T follicular helper cell (primary cell): ENCODE measurements at places on chromosomes 7 and 10.
A peak's percentile ranks its signal among the peaks of the same experiment; 100 is the strongest.

GRCh38 chr10:132880128-132880981 lies 62.0 kb downstream of the CFAP46 start:
- no peak for DNase-seq

DNA sequence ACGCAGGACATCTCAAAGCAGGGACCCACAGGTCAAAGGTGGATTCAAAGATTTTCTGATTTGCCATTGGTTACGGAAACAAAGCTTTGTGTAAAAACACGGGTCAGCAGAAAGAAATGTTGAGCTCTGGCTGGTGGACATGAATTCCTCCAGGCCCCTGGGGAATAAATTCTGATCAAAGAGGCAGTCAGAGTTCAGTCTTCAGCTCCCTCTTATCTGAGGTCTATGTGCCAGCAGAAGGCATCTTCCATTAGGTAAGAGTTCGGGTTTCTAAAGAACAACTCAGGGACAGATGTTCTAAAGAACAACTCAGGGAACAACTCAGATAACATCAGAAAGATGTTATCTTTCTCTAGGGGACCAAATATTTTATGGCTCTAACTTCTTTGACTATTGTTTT lies 64.9 kb upstream of the PALS2 start:
- no peak for DNase-seq

- DNase-seq, result no peak
Measured at GRCh38 chr7:82012453-82012852, 242.6 kb upstream of the HGF start.

- DNase-seq, result no peak
Measured at GRCh38 chr10:132698211-132698751, 87.7 kb downstream of the NKX6-2 start.

GRCh38 chr7:69883399-69883891 lies 285.2 kb downstream of the AUTS2 start:
- DNase-seq, result no peak

GRCh38 chr10:112913661-112914287 lies 36.3 kb upstream of the TCF7L2 start:
- no peak for DNase-seq

DNA sequence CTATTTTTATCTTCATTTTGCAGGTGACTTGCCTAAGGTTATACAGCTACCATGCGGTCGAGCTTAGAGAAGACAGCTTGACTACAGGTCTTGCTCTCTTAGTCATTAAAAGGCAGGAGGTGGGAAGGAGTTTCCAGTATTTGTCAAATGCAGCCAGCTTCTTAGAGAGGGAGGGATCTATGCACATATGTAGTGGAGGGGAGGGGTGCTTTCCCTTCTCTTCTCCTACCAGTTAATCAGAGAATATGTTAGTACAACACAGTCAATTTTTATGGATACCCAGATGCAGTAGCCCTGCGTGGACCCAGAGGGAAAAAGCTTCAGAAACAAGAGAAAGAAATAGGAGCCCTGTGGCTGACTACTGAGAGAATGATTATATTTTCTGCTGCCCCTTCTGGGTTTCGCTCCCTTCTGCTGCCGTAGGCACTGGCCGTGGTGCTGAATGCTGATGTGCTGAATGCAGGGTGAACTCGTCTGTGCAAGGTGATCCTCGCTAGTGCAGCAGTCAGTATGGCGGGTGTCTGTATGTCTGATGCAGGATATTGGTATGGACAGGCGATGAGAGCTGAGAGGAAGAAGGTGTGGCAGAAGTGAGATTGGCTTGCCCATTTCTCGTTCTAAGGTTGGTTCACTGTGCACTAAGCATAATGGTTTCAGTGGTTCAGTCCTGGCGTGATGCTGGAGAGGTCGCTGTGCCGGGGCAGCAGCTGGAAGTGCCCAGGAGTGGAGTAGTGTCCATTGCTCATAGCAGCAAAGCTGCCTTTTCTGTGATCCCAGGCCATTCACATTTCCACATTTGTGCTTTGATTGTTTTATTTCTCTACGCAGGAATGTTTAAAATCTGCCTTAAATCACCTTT lies 189.2 kb upstream of the PODXL start:
- no peak for DNase-seq

DNA sequence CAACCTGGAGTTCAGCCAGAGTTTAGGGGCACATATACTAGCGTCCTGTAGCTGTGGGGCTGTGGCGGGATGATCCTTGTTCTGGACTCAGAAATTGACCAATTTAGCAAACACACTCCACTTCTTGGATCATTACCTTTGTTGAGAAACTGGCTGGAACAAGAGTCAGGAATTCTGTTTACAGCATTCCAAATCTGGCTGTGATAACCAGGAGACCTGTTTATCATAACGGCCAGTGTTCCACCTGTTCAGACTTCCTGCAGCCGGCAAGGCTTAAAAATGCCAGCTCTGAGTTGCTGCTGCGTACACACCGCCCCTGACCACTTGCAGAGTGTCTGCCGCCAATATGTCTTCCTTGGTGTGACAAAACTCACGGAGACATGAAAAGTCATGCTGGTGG lies 64.8 kb downstream of the ARMC3 start:
- no peak for DNase-seq

- no peak for DNase-seq
Measured at GRCh38 chr10:18659819-18660535, 746 bp downstream of the ARL5B start.

- no peak for DNase-seq
Measured at GRCh38 chr7:70773406-70773805, 358.5 kb upstream of the GALNT17 start.

GRCh38 chr7:129644634-129645230 lies 33.2 kb downstream of the NRF1 start:
- no peak for DNase-seq

DNA sequence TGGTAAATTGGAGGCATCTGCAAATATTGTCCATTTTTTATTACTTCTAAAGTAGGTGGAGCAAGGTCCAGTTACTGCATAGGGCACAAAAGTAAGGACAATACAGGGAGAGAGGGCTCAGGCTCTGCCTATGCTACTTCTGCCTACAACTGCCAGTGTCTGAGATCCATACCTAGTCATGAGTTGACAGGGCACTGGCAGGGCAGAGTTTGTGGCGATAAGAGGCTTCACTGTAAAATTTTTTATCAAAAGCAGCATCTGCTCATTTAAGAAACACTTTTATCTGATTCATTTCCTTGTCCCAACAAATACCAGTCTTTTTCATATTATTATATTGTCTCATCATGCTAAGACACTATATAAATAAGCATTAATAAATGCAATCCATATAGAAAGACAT lies 178.0 kb downstream of the LRRN3 start:
- no peak for DNase-seq

DNA sequence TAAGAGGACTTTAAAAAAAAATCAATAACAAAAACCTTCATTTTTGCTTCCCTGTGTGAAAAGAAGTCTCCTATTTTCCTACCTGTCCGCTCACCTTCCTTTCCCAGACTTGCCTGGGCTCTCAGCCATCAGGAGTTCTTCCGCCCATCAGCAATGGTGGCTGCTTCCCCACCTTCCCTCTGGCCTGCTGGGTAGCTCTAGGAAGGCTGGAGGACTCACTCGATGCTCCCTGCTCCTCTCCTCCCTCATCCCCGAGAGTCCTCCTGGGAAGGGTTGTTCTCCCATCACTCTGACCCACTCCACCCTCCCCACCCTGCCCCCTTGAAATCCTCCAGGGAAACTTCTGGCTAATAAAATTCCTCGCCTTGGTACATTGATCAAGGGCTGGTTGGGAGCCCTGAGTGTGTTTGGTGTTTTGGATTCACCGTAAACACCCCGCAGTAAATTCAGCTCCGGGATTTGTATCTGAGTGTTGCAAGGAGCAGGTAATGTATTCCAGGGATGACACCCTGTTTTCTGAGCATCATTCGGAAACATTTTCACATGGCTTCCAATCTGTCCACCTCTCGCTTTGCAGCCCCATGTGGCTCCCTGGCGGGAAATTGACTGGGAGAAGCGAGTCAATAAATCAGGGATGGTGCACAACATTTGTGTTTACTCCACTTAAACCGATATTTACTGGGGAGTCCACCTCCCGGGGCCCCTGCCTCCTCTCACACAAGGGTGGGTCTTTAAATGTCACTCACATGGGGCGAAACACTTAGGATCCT lies 126.4 kb upstream of the SDK1 start:
- no peak for DNase-seq

GRCh38 chr7:82506702-82507101 lies 63.1 kb upstream of the CACNA2D1 start:
- no peak for DNase-seq

- no peak for DNase-seq
Measured at GRCh38 chr10:77959384-77959783, 32.8 kb upstream of the DLG5 start.

GRCh38 chr10:43209651-43210141 lies 57.2 kb downstream of the RASGEF1A start:
- no peak for DNase-seq

DNA sequence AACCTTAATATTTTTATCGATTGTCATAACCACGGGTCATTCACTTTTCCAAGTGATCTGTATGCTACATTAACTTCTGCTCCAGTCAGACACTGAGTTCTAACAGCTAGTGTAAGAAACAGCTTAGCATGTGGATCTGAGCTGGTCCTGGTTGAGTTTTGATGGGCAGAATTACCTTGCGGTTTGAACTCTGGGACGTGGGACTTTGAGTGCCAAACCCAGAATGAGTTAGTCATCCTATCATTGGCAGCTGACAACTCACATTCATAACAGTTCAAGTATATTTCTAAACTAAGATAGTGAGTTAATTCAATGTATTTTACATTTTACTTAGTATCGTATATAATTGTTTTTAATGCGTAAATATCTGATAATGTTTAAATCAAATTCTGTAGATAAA lies 43.2 kb downstream of the C7orf33 start:
- no peak for DNase-seq

DNA sequence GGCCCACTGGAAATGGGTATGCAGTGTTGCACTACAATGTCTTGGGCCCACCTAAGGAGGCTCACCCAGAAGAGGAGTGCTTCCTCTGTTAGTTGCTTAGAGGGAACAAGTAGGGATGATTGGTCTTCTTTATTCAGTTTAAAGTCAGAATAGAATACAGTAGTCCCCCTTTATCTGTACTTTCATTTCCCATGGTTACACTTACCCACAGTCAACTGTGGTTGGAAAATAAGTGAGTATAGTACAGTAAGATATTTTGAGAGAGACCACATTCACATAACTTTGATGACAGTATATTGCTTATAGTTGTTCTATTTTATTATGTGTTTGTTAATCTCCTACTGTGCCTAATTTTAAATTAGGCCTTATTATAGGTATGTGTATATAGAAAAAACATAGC lies 151.4 kb downstream of the COL28A1 start:
- DNase-seq, result no peak

GRCh38 chr7:156942708-156943090 lies 6.8 kb upstream of the NOM1 start:
- no peak for DNase-seq

- no peak for DNase-seq
Measured at GRCh38 chr10:48653944-48654698, 30.6 kb upstream of the WDFY4 start.

DNA sequence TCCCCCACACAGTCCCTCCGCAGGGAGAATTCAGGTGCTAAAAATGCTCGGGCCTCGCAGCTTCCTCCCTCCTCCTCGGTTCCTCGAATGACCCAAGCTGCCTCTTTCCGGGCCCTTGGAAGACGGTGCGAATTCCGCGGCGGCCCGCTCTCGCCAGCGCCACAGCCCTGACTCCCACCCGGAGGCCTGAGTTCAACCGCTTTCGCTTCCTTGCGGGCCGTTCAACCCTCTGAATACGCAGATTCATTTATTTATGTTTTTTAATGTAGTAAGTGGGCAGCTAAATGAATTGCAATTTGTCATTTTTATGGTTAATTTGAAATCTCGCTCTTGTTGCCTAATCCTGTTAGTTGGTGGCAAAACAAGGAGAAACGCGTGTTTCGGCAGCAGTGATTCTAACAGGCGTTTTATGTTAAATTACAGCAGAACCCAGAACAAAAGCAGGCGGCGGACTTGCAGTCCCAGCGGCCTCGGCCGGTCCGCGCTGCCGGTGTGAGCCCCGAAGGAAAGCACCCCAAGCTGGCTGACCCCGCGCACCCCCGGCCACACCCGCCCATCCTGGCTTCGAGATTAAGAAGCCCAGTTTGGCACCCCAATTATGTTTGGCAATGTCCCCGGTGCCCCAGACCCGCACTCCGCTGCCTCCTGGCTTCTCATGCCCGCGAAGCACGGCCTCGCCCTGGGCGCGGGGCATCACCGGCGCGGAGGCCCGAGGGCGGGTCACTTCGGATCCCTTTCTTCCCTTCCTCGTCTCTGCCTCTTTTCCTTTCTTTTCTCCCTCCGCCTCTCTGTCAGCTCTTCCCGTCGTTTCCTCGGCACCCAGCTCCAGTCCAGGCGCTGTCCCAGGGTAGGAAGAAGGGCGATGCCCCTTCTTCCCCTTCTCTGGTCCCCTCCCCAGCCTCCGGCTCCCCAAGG lies 75.9 kb downstream of the INSIG1 start:
- no peak for DNase-seq

GRCh38 chr7:151017953-151018420 lies 6.3 kb downstream of the ATG9B start:
- peak; percentile 74 for DNase-seq

GRCh38 chr10:75272896-75273295 lies 37.1 kb upstream of the COMTD1 start:
- no peak for DNase-seq

- DNase-seq, result no peak
Measured at GRCh38 chr7:22108151-22108845, 162.6 kb upstream of the CDCA7L start.

DNA sequence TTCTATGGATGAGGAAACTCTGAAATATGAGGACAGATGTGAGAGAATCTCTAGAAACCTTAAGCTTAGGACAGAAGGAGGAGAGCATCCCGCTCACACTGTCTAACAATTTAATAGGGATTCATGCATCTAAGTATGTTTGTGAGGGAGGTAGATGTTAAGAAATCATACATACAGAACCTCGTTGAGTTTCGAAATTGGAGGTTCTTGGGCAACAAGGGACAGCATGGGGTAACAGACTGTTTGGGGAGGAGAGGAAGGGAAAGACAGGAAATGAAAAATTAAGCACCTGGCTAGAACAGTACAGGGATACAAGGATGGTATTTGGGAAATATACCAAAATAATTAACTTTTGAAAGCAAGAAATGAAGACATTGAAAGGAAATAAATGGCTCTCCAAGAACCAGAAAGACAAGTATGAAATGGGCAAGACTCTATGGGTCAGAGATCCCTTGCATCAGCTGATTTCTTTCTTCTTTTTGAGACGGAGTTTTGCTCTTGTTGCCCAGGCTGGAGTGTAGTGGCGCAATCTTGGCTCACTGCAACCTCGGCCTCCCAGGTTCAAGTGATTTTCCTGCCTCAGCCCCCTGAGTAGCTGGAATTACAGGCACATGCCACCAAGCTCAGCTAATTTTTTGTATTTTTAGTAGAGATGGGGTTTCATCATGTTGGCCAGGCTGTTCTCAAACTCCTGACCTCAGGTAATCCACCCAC lies 207.9 kb downstream of the CTNNA3 start:
- no peak for DNase-seq

GRCh38 chr7:96591900-96592676 lies 117.6 kb downstream of the SEM1 start:
- no peak for DNase-seq

- no peak for DNase-seq
Measured at GRCh38 chr10:34761453-34761852, 53.6 kb downstream of the PARD3 start.

GRCh38 chr10:125700355-125700911 lies 17.5 kb upstream of the TEX36 start:
- DNase-seq, result no peak
